H4 (cell line): ENCODE measurements at places on chromosomes 13 and 19. TPM values are rescaled to one million over a fixed set of nuclear protein-coding genes. Genes with fewer than 3 reads are reported as not detected.

- DNase-seq = peak; percentile 75
Observed at GRCh38 chr19:4140237-4140711, 13.2 kb upstream of the CREB3L3 start.

DNA sequence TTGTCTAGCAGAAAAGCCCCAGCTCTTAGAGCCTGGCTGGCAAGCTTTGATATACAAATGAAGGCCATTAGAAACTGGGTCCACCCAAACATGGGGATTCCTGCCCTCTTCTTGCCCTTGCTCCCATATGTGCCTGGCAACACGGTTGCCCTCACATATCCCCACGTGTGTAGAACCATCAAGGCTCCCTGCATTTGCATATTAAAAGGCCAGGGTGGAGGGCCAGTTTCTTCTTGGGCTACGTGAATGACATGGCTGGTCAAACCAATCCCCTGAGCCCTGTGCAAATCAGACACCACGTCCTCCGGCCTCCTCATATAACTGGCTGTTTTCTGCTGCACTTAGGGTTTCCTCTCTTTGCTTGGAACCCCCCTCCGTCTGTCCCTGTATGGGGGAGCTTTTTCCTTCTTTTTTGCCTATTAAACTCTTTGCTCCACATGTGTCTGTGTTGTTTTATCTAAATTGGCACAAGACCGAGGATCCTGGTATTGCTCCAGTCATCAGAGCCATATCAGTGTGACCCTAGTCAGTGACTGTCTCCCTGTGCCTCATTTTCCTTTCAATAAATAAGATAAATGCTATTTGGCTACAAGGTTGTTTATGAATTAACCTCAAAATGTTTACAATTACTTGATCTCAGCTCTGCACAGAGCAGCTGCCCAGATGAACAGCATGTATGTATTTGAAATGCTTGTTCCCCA, 30.3 kb upstream of the CEACAM1 start:
- DNase-seq = no peak

- no peak for DNase-seq
Observed at GRCh38 chr13:32334671-32335070, 19.4 kb downstream of the BRCA2 start.

RGCC gene
- 13.7 and 14.8 TPM in 2 replicates for total RNA-seq

- DNase-seq = no peak
Observed at GRCh38 chr19:30587869-30588268, 215.7 kb downstream of the ZNF536 start.

CFAP97D2 gene
- total RNA-seq = not detected in 2 replicates

- DNase-seq = no peak
Observed at GRCh38 chr19:57978586-57979289, 4.4 kb upstream of the C19orf18 start.

TRAPPC6A gene
- 8.9 and 14.5 TPM in 2 replicates for total RNA-seq

- peak; percentile 45 for DNase-seq
Observed at GRCh38 chr13:45206340-45206739, 5.5 kb upstream of the KCTD4 start.

DNA sequence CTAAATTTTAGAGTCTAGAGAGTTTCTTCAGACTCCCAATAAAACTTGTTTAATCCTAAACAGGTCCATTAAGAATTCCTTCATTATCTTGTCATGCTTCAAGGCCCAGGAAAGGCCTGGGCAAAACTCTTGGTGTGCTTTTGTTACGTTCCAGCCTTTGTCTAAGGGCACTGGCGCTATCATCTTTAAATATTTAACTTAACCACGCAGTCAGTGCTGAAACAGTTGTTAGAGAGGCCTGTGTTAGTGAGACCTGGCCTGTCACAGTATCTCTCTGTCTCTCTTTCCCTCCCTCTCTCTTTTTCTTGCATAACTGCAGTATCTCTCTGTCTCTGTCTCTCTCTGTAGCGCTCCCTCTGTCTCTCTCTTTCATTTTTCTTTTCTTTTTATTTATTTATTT, 8.2 kb upstream of the OR1M1 start:
- DNase-seq = no peak
